ENCODE measurements at places on chromosomes 2 and 18.

DNA sequence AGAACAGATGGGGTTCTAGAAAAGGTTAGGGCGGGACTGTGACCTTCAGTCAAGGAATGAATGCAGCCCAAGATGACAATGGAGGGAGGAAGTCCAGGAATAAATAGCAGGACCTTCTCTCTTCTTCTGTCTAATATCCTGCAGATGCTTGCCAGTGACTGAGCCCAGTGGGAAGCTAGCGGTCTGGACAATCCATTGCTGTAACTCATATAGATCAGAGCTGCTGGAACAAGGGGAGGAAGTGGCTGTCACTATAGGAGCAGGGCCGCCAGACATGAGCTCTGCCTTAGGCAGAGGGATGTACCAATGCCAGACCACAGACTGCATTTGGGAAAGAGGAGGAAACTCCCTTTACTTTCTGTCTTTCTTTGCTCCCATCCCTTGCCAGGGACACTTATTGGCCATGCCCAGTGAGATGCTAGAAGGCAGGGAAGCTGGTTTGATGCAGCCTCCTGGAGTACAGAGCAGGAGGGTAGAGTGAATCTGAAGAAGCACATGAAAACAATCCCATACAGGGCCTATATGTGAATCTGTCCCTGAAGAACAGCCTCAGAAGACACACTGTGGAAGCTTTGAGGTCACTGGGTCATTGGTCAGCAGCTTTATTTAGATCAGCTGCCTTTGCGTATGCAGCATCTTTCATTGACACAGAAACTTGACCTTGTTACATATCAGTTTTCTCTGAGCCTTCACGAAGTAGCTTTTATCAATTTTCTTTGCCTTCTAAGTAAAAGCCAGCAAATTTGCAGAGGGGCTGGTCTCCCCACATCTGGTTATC is 65.4 kb downstream of the CCDC85A start:
- ATAC-seq: peak; percentile 25

GRCh38 chr2:142796161-142796560 is 81.3 kb upstream of the KYNU start:
- no peak for ATAC-seq

- ATAC-seq: no peak
Measured at GRCh38 chr2:85246348-85246747, 81.4 kb downstream of the TGOLN2 start.

DNA sequence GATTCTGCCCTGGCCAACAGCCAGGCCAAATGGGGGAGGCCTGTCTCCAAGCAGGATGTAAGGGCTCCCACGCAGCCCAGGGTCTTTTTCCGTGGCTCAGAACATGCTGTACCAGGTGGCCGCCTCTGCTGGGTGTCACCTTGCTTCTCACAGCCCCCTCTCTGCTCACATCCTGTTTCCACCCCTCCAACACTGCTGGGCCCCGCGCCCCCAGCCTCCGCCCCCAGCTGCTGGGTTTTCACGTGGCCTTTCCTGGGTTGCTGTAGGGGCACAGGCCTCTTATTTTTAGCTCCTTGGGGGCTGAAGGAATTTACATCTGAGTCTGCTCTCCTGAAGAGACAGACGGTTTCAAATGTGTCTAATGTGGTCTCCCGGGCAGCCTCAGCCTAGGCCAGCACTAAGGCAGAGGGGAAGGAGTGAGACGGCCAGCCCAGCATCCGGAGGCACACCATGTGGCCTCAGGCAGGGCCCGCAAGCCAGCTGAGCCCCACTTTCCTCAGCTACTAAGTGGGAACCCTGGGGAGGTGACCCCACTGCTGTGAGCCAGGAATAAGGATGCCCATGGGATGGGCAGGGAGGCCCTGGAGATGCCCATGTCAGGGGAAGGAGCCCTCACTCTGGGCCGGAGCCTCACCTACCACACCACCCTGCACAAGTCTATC is 18.7 kb upstream of the DUSP2 start:
- ATAC-seq: peak; percentile 85

DNA sequence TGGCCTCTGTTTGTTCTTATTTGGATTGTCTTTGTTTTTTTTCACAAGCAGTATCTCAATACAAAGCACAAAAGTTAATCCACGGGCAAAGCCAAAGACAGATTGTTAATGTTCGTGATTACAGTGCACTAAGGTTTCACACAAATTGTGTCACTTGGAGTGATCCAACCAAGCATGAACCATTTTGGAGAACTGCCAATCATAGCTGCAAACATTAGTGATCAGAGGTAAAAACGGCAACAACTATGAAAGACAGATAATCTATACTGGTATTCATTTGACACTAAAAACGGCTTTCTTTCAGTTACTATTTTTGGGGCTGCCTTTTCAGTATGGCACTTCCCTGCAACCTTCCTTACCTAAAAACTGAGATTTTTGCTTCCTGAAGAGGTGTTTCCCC is 213.1 kb upstream of the GULP1 start:
- ATAC-seq: no peak

All from stimulated activated memory B cell treated with anti-CD40 and anti-IgM and Interleukin-4, amounts not matched to agents 10 μg/mL and 1 μg/mL and 100 μg/mL, for 72 hours (primary cell).